ENCODE measurements at places on chromosomes 6 and 20. TPM values are rescaled to one million over a fixed set of nuclear protein-coding genes. Genes with fewer than 3 reads are reported as not detected.

MYH7B gene
- total RNA-seq, result 0.59 TPM

DNA sequence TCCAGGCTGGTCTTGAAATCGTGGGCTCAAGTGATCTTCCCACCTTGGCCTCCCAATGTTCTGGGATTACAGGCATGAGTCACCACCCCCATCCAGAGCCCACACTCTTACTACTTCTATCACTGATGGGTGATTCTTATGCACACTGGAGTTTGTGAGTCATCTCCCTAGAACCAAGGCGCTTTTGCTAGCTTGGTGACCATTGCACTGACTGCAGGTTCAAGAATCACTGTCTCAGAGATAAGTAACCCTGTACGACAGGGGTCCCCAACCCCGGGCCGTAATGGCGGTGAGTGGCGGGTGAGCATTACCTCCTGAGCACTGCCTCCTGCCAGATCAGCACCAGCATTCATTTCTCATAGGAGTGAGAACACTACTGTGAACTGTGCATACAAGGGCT, 118.8 kb downstream of the MAP3K7 start:
- no peak for DNase-seq

GRCh38 chr6:113825781-113826180, 31.4 kb upstream of the MARCKS start:
- no peak for DNase-seq

GRCh38 chr20:48821261-48821920, 6.4 kb downstream of the PREX1 start:
- no peak for DNase-seq

DNA sequence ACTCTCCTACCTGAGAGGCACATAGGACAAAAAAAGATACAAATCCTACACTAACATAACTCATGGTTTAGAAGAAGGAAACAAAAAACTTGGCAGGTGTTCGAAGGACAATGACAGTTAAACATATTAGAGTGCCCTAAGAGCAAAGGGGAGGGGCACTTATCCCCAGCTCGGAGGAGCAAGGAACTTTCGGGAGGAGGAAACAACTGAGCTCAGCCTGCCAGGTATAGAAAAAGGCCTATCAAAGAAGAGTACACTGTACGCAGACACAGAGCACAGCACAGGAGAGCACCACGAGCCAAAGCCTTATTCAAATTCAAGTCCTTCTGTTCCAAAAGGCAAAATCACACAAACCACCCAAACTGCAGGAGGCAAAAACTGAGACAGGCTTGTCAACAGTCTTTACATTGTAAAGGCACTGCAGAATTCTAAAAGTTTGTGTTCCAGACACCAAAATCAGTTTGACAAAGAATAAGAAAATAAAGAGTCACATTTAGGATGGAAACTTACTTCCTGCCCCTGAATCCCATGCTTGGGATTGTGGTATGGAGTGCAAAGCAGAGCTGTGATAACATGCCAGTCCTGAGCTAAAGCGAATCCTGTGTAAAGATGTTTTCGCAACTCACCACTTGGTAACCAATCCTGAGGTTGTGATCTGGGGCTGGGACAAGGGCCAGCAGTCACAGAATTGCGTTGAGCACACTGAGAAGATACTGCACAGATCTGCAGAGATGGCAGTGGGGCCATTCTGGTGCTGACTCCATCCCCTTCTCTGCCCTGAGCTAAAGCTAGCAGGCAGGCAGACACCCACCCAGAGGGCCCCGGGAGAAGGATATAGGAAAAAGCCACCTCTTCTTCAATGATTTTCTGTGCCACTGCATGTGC, 108.6 kb downstream of the CHD6 start:
- no peak for DNase-seq

DNA sequence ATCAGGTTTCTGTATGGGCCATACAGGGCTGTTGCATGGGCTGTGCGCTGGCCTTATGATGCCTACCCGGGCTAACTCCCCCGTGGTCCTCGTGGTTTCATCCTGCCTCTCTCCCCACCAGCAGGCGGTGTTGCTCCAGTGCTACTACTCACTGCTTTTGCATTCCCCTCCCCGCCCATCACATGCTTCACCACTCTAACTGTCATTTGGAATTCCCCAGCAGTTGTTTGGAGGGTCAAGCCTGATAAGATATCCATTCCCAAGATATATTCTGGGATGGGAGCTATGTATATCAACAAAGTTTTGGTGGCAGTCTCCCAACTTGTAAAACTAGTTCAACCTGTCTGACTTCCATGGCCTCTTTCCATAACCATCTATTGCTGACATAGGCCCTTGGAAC, 233.2 kb upstream of the SOX4 start:
- DNase-seq, result no peak

DNA sequence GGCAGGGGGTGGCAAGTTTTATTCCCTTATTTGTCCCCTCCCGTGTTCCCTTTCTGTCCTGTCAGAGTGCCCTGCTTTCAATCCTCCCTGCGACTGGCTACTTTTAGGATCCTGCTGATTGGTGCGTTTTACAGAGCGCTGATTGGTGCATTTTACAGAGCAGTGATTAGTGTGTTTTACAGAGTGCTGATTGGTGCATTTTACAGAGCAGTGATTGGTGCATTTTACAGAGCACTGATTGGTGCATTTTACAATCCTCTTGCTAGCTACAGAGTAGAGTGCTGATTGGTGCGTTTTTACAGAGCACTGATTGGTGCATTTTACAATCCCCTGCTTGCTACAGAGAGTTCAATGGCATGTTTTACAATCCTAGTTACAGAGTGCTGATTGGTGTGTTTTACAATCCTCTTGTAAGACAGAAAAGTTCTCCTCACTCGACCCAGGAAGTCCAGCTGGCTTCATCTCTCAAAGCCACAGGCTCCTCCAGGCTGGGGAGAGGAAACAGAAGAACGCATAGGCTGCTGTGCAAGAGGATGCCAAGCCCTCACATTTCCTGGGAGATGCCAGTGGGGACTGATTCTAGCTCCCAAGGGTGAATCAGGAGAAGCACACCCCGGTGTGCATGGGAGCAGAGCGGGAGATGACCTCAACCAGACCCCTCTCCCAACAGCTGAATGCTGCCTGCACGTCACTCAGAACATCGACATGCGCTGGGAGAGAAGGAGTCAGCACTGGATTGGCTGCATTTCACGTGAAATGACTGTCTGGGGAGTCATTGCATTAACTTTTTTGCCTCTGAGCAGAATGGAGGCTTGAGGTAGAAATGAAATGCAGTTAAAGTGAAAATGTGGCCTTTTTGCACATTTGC, 48.3 kb upstream of the SLC22A23 start:
- DNase-seq, result no peak
